NCI-H446 (cell line): ENCODE measurements at places on chromosomes 5 and 9.

- DNase-seq, result no peak
Measured at GRCh38 chr5:40995801-40996586, 75.1 kb downstream of the MROH2B start.

- DNase-seq, result no peak
Measured at GRCh38 chr9:34045903-34046302, 2.8 kb downstream of the UBAP2 start.

DNA sequence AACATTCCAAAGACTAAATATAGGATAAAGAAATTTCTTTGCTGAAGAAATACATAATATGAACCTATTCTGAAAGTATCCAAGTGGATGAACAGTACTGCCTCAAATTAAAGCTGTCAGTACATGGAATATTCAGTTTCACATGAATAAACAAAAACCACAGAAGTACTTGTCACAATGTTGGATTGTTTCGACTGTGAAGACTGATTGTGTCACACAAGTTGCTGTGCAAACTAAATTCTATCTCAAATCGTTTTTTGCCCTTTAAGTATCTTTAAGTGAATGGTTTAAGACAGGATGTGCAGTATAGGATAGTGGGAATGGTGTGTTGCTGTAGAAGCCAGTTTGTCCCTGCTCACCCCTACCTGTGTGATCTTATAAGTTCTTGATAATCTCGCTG is 137.4 kb upstream of the OTULINL start:
- DNase-seq, result no peak

- no peak for DNase-seq
Measured at GRCh38 chr5:99879791-99880511, 655.2 kb upstream of the FAM174A start.

DNA sequence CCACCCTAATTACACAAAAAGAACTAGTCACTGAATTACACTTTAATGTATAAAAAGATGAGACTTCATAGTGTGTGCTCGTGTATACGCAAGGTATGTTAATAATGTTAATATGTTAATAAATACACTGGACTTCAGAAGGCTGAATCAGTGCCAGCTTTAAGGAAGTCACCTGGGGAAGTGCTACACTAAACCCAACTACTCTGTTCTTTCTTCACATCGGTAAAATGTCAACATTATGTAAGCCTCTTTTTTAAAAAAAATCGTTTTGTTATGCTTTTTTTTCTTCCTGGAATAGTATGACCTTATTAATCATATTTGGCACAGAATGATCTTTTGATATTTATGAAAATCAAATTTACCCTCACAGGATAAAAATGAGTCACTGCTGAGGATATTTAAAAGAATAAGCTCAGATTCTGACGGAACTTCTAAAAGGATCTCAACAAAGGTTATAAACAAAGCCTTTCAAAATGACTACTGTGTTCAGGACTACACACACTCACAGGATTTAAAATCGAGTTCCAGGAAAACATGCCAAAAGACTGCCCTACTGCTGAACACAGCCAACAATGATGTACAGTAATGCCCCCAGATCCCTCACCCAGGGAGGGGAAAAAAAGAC is 75.9 kb downstream of the AUH start:
- DNase-seq, result no peak

DNA sequence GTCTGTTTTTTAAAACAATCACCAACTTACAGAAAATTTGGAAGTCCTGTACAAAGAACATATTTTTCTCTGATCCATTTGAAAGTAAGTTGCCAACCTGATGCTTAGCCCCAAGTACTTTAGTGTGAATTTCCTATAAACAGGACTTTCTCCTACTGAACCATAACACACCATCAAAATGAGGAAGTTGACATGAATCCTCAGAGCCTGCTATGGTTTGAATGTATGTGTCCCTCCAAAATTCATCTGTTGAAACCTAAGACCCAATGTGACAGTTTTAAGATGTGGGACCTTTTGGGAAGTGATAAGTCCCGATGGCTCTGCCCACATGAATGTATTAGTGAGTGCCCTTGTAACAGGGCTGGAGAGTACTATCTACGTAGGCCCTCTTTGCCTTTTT is 6.4 kb upstream of the ACOT12 start:
- no peak for DNase-seq

GRCh38 chr5:157650991-157651611 is 1.1 kb downstream of the SOX30 start:
- DNase-seq, result no peak

DNA sequence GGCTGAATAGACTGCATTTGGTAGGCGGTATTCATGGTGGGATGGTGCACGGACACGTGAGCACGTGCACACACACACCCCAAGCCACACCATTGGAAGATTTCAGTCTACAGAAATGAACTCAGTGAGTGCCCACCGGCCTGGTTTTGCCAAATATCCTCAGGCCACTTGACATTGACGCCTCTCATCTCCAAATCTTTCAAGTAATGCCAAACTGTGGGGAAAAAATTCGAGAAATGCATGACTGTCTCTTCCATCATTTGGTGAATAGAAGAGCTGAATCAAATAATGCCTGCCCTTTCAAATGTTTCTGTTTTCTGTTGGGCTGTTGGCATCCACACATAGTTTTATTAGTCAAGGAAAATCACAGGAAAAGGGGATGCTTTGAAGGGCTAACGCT is 182.3 kb upstream of the EFNA5 start:
- DNase-seq, result no peak

GRCh38 chr9:70083429-70083828 is 39.8 kb downstream of the MAMDC2 start:
- DNase-seq, result no peak

GRCh38 chr9:103999375-104000062 is 94.6 kb upstream of the SMC2 start:
- DNase-seq, result no peak

DNA sequence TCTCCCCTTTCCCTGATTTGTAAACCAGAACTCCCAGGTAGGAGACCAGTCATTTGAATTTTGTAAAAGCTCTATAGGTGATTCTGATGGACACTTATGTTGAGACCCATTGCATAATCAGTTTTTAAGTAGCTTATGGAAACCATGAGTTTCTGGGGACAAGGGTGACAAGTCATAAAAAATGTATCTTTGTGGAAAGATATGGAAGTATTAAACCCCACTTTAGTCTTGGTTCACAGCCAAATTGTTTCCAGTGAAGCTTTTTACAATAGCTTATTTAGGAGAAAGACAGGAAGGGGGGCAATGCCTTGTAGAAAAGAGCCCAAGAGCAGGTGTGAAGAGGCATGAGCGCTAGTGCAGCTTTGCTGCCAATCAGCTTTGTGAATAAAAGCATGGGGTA is 453 bp upstream of the CCL28 start:
- DNase-seq, result no peak

GRCh38 chr9:1046639-1047572 is 3.3 kb upstream of the DMRT2 start:
- DNase-seq, result no peak

DNA sequence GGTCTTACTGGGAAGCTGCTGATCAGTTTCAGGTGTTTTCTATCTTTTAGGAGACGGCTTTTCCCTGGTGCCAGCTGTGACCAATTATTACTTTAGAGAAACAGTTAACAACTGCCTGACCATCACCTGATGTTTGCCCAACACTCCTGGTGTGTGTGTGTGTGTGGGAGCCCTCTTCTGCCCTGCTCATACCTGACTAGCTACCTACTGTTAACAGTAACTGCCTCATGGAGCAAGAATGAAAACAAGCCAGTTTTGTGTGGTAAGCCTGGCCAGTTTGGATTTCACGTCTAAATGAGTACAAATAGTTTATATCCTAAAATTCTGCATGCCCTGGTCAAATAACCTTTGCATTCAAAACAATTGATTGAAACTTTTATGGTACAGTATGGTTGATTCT is 46.1 kb upstream of the RIOK2 start:
- DNase-seq, result no peak

- DNase-seq, result no peak
Measured at GRCh38 chr5:78597068-78597973, 51.3 kb downstream of the LHFPL2 start.

GRCh38 chr5:601771-602465 is 10.2 kb upstream of the CEP72 start:
- no peak for DNase-seq

- DNase-seq, result no peak
Measured at GRCh38 chr9:5838884-5839571, 6.1 kb upstream of the ERMP1 start.

- no peak for DNase-seq
Measured at GRCh38 chr5:119036101-119036762, 34.7 kb upstream of the DMXL1 start.

GRCh38 chr9:89803403-89803802 is 198.6 kb downstream of the GADD45G start:
- no peak for DNase-seq

GRCh38 chr9:119792242-119792641 is 423.0 kb upstream of the BRINP1 start:
- no peak for DNase-seq

- DNase-seq, result peak; percentile 46
Measured at GRCh38 chr9:137046088-137046787, at the start of gene NPDC1. Gene NPDC1 (minus strand): TSS chr9:137046177. CDS start chr9:137045989, 188 bp downstream.

DNA sequence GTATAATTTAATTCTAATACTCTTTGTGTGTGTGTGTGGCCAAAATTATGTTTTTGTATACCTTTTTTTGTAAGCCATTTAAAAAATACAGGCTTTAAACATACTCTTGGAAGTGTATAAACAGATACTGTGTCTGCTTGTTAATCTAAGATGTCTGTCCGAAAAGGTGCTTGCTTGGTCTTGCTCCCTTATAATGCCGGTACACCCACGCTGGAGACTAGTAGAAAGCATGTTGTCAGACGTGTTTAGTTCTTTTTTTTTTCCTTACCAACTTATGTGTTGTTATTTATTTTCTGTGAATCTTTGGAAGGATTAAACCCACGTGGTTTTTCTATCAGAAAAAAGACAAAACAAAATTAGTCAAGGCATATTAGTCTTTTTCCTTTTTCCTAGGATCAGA is 9.5 kb downstream of the GAPVD1 start:
- DNase-seq, result no peak

DNA sequence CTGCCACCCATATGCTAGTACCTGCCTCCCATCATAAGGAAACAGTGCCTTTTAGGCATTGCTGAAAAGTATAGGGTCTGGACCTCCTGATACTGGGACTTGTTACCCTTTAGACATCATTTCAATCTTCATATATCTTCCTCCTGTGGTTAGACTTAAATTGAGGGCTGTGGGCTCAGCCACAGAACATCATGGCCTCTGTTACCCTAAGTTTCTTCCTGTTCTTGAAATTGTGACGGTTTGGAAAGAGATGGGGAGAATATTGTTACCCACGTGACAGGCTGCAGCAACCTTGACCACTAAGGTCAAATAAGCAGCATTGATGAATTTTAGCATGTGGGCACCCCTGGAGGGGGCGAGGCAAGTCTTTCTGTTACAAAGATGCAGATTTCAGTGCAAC is 87.7 kb downstream of the PDE8B start:
- no peak for DNase-seq

DNA sequence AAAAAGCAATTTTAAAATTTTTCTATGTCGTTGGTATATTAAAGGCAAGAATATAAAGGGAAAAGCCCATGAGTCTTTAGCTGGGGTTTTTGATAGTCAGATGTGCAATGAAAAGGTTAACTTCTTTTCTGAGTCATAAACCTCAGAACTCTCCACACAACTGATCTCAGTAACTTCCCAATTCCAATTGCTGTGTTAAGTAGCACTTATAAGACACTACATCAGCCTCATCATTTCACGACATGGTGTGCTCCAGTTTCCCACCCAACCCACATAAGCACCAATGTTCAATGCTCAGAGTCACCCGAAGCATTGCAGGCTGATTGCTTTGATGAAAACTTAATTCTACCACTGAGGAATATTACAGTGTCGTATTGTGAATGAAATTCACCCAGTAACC is 155.8 kb downstream of the TSSK1B start:
- no peak for DNase-seq

GRCh38 chr9:16591092-16591491 is 279.4 kb downstream of the BNC2 start:
- DNase-seq, result no peak

- no peak for DNase-seq
Measured at GRCh38 chr9:76592091-76592973, 133.3 kb downstream of the GCNT1 start.

GRCh38 chr9:136153381-136154065 is 34.8 kb upstream of the TMEM250 start:
- DNase-seq, result no peak

DNA sequence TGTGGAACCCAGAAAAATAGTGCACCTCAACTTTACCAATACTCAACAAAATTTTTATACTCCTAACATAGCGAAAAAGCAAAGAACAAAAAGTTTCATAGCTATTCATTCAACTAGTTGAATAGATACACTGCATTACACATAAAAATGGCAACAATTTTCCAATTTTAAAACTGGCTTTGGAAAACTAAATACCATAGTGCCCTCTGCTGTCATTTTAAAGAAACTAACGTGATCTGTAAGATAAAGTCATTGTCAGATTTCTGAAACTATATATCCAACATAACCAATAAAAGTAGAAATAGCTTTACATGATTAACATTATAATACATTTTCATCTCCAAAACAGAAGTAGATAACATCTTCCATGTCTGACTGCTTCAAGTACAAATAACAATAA is 31.6 kb downstream of the DTWD2 start:
- peak; percentile 11 for DNase-seq

DNA sequence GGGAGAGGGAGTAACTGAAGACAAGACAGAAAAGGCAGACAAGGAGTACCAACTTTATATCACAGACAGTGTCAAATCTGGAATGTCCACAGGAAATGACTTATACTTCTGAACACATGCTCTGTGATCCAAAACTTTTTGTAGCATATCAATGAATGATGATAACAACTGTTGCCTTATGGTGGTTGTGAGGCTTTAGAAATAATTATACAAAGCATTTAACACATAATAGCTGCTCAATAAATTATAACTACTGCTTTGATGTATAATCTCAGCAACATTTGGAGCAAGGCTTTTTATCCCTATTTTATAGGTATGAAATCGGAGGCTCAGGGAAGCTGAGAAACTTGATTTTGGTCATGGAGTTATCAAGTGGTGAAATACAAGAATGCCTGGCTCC is 3.3 kb upstream of the ASTN2 start:
- no peak for DNase-seq

DNA sequence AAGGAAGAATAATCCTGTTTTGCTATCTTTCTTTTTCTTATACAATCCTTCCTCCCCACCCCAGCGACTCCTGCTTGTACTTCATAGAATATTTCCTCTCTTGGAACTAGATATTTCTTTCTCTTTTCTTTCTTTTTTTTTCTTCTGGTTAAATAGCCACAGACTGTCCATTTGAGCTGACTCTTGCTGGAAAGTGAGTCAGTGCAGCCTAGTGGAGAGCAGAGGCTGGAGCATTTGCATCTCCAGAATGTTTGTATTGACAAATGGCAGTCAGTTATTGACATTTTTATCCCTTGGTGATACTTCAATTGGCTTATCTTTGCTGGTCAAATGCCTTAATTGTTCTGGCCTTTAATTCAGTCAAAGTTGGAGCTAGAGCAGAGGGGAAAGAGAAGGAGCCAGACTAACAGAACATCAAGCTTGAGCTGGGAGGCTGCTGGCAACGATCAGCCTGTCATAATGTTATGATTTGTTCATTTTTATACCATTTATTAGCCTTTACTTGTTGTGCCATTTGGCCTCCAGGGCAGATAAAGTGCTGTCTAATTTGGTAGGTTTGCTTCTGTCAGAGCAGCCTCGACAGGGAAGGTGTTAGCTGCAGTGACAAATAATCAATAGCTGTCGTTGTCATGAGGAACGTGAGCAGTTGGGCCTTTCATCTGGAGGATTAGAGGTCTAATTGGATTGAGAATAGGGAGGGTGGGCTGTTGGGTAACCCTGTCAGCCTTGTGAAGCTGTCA is 69.0 kb downstream of the INVS start:
- no peak for DNase-seq
